ENCODE measurements at places on chromosomes 3 and 15.

DNA sequence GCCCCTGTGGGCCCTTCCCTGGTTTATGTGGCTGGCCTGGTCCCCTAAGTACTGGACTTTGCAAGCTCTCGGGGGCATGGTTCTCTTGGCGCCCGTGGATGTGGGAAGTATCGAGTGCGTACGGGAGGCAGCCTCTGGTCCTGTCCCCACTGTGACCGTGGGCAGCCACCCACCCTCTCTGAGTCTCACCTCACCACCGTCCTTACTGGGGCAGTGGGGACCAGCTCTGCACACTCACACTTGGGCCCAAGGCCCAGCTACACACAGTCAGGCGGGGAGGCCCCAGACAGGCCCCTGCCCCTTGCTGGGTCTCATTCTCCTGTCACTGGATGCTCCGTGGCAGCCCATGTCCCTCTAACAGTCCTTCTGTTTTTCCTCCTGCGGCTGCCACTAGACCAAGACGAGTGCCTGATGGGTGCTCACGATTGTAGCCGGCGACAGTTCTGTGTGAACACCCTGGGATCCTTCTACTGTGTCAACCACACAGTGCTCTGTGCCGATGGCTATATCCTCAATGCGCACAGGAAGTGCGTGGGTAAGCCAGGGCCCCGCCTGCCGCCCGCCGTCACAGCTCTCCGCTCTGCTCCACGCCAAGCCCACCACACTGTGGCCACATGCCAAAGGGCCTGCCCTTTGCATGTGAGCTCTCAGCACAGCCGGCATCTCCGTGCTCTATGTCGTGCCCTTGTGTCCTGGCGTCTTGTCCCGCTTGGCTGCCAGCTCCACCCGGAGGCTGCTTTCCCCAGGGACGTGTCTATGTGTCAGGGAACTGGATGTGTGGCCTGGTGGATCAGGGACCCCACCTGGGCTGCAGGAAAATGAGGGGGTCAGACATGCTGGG, 72.7 kb downstream of the FBLN2 start:
- no peak for DNase-seq

DNA sequence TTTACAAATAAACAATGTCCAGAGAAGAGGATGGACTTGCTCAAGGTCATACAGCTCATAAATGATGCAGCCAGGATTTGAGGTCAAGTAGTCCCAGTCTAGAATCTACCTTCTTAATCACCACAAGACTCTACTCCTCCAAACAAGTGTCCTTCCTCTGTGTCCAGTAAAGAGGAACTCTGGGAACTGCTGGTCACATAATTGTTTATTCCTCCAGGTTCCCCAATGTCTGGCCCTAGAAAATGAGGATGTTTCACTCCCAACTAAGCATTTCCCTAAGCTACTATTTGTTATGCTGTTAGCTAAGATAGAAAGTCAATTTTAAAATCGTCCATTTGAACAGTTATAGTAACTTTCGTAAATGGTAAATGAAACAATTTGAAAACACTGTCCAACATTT, 192.4 kb downstream of the FHIT start:
- DNase-seq: no peak

DNA sequence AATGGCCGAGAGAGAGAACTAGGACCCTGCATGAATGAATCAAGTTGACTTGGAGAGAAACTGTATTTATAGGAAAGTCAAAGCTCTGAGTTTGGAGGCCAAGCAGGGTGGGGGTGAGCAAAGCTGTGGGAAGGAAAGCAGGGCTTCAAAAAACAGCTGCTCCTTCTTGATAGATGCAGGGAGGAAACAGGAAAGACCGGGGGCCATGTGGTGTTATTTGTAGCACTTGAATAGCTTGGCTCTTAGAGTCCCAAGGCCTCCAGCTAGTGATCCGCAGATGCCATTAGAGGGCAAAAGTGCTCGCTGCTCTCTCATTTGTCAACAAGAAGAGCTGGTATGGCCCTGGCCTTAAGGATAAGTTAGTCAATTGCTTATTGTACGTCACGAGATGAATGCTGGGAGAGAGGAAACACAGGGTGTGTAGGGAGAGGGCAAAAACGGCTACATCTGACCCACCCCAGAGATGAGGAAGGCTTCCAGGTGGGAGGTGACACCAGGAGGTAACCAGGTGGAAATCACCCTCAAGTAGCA, at the start of gene ALG1L2:
TSS of gene ALG1L2 (plus strand) at position 481 of the 531 bp plus-strand sequence. CDS start 186 bp downstream, outside the sequence.
- no peak for DNase-seq

DNA sequence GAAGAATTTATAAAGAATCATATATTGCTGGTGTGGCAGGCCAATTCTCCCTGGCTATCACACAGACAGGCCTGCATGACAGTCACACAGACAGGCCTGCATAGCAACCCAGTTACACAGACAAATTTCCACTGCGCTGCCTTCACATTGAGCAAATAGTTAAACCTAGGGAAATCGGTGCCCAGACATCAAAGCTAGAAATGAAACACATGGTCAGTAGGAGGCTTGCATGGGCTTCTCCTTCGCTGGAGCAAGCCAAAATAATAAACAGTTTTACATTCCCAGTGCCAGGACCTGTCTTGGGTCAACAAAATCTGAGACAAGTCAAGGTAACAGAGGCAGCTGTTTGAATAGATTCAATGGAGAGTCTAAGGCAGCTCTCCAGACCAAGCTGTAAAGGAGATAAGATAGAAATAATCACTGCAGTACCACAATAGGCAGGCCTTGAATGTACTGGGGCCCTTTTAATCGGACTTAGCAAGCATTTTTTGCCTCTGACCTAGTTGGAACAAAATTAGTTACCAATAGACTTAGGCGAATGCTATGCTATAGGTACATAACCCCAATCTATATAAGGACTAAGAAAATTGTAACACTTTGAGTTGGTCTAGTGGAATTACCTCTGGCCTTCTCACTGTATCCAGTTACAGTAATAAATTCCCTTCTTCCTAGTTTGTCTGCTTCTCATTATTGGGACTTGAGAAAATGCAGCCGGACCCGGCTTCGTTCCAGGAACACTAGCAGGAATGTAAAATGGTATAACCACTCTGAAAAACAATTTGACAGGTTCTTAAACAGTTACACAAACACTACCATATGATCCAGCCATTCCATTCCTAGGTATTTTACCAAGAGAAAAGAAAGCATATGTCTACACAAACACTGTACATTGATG, 274.7 kb upstream of the UBE2E2 start:
- DNase-seq: no peak

DNA sequence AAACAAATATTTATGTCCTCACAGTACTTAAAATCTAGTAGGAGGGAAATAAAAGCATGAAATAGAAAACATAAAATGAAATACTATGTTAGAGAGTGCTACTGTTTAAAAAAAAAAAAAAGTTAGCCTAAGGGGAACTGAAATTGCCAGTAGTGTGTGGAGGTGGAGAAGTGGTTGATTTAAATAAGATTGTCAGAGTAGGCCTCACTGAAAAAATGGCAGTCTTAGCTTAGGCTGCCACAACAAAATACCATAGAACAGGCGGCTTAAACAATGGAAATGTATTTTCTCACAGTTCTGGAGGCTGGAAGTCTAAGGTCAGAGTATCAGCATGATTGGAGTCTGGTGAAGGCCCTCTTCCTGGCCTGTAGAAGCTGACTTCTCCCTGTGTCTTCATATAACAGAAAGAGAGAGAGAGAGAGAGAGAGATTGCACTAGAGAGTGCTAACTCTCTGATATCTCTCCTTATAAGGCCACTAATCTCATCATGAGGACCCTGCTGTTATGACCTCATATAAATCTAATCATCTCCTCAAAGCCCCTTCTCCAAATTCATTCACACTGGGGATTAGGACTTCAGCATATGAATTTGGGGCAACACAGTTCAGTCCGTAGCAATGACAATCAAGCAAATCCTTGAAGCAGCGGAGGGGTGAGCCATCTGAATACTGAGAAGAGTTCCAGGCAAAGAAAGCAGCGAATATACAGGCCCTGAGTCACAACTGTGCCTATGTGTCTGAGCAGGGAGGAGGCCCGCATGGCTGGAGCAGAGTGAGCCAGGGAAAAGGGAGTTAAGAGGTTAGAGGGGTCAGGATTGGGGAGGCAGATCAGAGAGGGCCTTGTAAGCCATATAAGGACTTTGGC, 23.6 kb upstream of the LRRC34 start:
- DNase-seq: no peak

GRCh38 chr3:59540241-59540640, 490.4 kb upstream of the CFAP20DC start:
- DNase-seq: no peak

GRCh38 chr3:177789500-177789899, 592.2 kb upstream of the TBL1XR1 start:
- DNase-seq: no peak

DNA sequence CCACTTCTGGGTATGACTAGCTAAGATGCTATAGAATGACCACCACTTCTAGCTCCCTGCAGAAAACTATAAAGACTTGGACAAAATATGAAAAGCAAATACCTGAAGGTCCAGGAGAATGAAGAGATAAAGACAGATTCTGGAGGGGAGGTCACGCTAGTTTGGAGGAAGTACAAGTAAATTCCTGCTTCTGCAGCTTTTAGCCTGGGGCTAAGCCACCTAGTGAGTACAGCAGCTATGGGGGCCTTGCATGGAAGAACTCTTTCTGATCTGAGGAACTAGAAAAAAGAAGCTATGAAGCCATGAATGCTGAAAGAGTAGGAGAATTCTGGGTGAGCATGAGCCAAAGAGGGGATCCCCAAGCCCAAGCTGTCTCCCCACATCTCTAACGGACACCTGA, 29.8 kb downstream of the NRG4 start:
- no peak for DNase-seq

DNA sequence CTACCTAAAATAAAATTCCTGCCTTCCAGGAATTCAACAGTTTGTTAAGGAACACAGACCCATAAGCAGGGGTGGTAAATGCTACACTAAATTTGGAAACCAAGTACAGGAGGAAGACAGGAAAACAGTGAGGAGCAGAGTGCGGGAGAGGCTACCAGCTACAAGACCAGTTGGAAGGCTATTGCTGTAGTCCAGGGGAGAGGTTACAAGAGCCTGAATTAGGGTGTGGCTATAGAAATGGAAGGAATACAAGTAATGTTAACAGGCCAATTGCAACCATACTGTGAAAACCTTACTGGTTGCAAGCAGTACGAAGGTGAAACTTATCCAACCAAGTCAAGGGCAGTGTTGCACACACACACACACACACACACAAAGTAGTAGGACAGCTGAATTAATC, 880 bp upstream of the ARMC8 start:
- no peak for DNase-seq

GRCh38 chr3:194598771-194599557, 34.3 kb downstream of the TMEM44 start:
- no peak for DNase-seq

DNA sequence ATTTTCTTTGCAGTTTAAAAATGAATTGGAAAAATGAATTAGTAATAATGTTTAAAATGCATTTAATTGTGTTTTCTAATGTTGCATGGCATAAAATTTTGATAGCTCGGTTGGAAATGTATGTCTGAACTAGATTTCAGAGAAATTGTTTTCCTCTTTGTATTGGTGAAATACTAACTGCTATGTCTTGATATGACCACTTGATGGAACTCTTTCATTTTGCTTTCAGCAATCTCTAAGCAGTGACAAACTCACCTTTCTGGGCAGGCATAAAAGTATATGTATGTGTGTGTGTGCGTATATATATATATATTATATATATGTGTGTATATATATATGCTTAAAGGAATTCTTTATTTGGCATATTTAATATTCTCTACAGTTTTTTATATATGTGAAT, 239.3 kb upstream of the ZNF717 start:
- no peak for DNase-seq

DNA sequence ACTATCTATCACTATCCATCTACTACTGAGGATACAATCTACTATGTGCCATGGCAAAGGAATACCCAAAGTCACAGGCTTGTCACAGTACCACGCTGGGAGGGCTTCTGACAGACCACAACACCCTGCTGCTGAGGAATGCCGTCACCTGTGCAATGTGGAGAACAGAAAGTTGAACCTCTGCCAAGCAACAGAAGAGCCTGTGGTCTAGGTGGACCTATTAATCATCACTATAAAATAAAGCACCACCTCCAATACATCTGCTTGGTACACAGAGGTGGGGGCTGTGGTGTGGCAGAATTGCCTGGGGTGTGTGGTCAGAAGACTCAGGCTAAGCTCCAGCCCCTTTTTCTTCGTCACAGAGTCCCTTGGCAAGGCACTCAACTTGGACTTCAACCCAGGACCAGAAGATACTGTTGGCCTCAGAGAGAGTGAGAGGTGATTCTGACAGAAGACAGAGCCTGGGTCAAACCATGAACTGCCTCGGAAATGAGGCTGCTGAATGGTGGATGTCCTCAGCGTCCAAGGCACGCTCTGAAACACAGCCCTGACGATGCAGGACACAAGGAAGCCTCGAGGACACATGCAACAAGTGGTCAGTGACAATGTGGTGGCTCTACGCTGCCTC, 189.4 kb upstream of the CHRNA7 start:
- no peak for DNase-seq

- no peak for DNase-seq
Observed at GRCh38 chr3:124075753-124076152, 83.8 kb upstream of the ROPN1 start.

DNA sequence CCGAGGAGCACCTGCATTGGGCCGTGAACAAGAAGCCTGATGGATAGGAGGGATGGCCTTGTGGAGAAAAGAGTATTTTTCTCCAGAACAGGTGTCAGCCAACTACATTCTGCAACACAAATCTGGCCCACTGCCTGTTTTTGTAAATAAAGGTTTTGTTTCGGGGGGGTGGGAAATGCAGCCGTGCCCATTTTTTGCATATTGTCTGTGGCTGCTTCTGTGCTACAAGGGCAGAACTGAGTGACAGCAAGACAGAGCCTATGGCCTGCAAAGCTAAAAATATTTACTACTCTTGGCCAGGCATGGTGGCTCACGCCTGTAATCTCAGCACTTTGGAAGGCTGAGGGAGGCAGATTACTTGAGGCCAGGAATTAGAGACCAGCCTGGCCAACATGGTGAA, 95.9 kb upstream of the AKAP13 start:
- no peak for DNase-seq

- no peak for DNase-seq
Observed at GRCh38 chr15:70453238-70453637, 310.1 kb downstream of the UACA start.

DNA sequence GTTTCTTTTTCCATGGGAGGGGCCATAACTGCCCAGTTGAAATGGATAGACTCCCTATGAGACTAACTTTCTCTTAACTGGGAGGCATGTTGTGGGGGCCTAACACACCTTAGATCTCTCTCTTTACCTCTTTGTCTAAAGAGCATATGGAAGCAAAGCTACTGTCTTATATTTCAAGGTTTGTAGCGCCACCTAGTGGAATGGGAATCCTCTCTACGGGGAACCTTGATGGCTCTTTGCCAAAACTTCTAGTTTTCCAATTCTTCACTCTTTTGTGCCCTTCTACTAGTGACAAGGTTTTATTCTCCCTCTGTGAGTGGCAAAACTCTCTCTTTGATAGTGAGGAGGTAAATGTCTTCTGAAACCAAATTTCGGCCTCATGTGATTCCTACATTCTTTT, 1030.4 kb upstream of the CADM2 start:
- no peak for DNase-seq

Measured in coronary artery (tissue), 2 donors.